ENCODE measurements at places on chromosomes 16 and 17.

- no peak for DNase-seq
These were observed 1.6 kb upstream of the FOXL1 start for GRCh38 chr16:86576591-86577313.

DNA sequence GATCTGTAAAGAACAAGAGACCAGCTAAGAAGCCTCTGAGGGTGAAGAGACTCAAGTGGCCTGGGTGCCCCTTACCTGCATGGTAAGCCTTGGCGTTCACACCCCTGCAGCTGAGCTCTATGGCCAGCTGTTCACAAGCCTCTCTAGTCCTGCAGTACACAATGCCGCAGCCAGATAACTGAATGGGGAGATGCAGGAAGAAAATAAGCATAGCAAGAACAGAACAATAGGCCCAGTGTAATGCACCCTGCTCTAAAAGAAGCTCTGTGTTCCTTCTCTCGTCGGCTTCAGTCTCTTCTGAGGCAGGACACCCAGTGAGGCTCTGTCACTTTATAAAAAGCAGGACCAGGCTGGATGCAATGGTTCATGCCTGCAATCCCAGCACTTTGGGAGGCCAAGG lies 5.4 kb downstream of the RECQL5 start:
- no peak for DNase-seq

GRCh38 chr17:79813297-79814126 lies 16.6 kb upstream of the CBX8 start:
- DNase-seq: no peak

DNA sequence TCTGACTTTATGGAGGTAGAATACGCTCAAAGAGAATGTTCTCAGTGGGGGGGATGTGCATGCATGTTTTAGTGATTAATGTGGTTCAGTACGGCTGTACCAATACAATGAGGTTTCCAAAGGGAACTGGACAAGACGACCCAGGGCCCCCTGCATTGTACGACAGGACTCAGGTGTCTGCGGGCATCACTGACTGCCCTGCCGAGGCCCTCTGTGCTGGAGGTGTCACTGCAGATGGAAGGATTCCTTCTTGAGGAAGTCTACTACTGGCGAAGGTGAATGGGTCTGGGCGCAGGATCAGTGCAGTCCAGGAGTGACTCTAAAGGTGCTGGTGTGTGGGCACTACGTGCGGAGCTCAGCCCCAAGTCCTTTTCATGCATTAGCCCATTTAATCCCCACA lies 3.5 kb upstream of the LGALS9 start:
- DNase-seq: no peak

DNA sequence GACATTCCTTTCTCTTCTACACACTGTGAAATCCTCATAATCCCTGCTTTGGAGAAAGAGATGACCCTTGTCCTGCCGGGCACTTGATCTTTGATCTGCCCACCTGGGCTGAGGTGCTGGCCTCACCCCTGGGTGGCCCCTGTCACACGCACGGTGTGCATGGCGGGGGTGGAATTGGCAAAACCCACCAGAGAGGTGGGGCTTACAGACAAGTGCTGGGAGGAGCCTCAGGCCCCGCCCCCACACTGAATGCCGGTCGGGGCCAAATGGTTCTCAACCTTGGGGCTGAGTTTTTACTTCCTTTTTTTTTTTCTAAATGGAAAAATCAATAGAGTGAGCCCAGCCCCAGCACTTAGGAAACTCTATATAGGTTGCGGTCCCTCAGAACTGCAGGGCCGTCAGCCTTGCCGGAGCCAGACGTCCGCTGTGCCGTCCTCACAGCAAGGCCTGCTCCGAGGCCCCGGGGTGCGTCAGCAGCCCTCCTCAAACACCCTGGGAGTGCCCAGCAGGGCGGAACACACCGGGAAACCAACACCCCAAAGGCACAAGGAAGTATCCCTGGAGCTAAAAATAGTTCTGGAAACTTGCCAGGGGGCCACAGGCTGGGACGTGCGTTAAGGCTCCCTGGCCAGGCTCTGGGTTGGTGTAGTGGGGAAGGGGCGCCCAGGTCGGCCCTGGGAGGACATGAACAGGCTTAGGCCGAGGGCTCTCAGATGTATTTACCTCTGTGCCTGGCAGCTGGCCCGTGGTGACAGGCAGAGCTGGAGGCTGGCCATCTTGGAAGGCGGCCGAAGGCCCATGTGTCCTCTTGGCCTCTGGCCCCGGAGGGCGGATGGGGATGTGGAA lies 11.0 kb downstream of the GPRC5C start:
- no peak for DNase-seq

- no peak for DNase-seq
These were observed 90.5 kb downstream of the ENGASE start for GRCh38 chr17:79164913-79165695.

DNA sequence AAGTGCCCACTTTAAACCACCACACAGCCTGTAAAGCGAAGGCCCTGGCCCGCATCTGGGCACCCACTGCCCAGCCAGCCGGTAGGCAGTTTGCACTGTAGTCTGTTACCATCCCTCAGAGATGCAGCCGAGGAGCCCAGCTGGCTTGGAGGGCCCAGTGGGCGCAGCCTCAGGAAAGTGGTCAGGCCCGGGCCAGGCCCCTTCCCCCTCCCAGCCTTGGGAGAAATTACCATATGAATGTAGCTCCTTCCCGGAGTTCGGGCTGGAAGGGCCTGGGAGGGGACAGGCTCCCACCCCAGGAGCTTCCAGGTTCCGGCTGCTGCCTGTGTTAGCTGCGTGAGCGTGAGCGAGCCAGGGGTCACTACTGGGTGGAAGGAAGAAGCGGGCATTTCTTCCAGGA lies 325.4 kb downstream of the SEC14L1 start:
- no peak for DNase-seq

DNA sequence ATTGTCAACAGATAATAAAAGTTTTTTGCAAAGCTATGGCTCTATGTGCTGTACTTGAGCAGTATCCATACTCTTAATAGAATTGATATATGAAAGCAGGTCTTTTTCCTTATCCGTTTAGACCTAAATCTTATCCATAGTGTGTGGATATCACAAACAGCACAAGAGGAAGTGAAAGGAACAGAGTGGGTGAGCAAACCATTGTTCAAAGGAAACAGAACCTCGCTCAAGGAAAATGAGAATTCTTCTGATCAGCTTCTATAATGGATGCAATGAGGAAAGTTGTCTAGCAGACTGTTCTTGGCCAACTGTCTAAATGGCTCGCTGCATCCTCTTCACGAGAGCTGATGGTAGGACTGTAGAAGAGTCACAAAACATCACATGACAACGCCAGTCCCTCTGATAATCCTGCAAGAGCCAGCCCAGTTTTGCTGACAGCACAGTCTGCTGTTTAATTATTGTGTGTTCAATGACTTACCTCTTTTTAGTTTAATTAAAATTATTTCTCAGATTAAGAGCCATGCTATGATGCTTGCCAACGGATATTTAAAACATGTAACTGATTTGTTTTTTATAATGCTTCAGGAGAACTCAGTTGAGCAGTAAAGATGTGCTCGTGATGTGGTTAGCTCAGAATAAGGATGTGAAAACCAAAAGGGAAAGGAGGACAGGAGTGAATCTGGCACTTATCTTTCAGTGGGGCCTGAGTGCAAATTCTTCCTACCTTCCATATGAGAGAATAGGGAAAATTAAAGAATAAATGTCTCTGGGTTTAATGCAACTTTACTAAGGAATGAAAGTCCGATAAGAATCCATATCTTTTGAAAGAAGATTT lies 38.5 kb downstream of the WWOX start:
- no peak for DNase-seq

DNA sequence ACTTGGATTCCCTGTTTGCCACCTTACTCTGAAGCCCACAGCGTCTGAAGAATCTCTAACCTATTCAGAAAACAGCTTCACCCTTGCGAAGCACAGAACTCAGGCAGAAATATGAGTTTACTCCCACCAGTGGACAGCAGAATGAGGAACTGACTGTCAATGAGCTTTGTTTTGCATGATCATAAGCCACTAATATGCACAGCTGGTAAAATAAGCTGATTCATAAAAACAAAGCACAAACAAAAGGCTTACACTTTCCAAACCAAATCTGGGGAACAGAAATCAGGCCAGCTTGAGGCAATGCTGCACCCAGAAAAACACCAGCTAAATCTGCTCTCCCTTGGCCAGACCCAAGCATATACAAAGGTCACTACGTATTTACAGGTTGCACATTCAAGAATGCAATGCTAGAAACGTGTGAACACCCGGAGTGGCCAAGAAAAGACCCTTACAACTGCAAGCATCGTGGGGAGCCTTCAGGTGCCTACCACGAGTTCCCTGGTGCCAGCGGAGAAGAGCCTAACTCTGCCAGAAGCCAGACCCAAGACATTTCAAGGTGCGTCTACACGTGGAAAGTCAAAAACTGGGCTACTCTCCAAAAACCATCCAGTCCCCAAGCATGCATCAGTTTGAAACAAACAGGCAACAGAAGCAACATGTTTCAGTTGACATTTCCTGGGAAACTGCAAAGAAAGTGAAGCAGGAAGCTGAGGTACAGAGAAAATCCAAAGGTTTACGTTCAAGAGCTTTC lies 207.1 kb downstream of the ZFHX3 start:
- DNase-seq: no peak

DNA sequence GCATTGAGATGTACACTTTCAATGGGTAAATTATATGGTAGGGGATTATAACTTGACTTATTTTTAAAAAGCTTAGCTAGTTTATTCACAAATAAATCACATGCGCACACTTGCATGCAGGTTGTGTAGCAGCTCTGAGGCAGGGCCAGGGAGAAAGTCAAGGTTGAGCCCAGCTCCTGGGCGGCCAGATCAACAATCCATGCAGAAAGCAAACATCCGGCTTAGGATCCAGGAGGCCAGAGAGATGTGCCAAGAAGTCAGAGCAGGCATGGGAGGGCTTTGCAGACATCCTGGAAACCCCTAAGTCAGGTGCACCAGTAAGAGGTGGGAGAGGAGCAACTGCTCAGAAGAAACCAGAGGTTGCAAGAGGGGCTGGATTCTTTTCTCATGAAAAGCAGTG lies 186.5 kb downstream of the AXIN2 start:
- no peak for DNase-seq

DNA sequence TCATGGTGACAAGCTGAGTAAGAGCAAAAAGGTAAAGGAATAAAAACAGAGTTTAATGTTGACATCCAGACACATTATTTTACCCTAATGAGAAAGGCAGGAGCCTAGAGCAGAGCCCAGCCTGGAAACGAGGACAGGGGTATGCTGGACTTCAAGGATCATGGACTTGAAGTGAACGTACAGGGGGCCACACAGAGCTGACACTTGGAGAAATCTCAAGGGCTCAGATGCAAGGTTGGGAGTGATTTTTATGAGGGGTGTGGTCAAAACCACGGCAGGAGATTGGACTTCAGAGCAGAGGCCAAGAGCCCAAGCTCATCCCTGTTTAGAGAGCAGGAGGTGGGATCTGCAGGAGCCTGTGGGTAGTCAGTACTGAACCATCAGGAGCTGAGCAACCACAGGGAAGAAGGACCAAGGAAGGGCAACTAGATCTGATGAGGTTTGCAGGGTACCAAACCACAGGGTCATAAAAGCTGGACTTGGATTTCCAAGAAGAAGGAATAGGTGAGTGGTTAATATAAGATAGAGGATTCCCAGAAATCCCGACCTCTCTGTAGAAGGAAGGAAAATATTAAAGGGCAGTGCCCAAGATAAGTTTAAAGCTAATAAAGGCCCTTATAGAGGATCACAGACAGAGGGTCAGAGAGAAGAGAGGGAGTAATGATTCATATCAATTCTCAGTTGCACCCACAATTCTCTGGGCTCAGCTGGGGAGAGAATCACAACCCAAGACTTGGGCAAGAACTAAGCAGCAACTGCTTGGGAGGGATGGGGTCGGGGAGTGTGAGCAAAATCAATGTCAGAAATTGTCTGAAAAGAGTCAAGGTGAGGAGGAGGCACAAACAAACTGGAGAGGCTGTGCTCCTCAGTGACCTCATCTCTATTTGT lies 331.7 kb downstream of the SOX9 start:
- DNase-seq: no peak

GRCh38 chr16:27976990-27977389 lies 86.5 kb downstream of the GSG1L start:
- DNase-seq: no peak

GRCh38 chr16:11687601-11688519 lies 19.6 kb downstream of the SNN start:
- no peak for DNase-seq

DNA sequence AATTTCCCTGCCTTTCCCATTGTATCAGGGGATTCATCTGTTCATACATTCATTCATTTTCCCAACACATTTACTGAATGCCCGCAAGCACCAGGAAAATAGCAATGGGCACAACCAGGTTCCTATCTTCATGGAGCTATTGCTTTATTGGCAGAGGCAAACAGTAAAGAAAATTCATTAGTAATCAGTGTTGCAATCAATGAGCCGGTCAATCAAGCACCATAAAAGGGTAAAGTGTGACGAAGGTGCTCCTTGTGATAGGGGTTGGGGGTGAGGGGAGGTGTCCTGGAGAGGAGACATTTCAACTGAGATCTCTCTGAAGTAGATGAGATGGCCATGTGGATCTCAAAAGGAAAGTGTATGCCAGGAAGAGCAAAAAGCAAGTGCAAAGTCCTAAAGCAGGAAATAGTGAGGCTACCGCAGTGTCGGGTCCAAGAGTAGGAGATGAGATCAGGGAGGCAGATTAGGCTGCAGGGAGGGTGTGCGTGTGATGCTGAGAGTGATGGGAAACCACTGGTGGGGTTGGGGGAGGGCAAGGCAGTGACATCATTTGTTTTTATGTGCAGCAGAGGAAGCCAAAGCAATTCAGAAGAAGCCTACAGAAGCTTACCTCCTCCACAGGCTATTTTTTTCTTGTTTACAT lies 28.4 kb downstream of the CDH13 start:
- DNase-seq: peak; percentile 49

DNA sequence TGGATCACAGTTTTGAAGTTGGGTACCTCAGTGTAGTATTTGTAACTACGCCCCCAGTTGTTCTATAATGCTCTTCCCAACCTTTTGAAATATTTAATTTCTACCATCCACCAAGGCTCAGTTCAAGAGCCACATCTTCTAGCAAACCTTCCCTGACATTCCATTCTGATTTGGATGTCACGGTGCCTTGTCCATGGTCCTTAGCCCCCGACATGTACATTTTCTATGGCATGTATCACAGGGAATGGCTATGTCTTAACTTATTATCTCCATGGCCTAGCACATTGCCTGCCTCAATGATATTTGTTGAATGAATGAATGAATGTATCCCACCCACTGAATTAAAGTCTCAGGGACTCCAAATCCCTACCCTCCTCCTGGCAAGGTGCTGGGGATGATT lies 6.4 kb upstream of the KRT28 start:
- no peak for DNase-seq

DNA sequence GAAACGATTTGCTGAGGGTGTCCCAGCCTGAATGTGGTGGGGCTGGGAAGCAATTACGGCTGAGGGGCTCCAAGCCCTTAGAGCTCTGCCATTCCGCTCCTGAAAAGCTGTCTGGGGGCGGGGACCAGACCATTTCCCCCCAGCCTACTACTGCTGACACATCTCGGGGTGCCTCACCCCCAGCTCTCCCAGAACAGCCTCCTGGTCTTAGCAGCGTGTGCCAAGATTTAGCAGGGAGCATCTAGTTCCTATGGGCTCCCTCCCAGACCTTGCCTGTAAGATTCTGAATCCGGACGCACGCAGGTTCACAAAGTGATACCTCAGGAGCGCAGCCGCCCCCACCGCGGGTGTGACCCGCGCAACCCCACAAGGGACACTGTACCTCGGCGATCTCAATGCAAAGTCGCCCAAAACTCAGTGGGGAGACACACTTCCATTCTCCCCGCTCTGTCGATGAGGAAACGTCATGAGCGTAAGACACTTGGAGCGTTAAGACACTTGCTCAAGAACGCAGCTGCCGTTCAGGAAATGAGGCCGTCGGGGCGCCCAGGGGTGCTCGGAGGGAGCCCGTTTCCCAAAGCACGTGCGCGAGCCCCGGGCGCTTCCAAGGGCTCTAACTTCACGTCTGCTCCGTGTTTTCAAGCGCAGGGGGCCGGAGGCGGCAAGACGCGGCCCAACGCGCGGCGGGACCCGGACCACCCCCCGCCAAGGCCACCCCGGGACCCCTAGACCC lies 629 bp downstream of the GEMIN4 start:
- peak; percentile 22 for DNase-seq
